Activated T-cell treated with anti-CD3 and anti-CD28 coated beads, Interleukin-2, amount 50 U/mL, for 4 hours (primary cell): ENCODE measurements at places on chromosomes 3 and 15.

GRCh38 chr3:21585216-21585740, 165.7 kb downstream of the ZNF385D start:
- DNase-seq = no peak

- no peak for DNase-seq
Measured at GRCh38 chr15:48058371-48058770, 62.4 kb upstream of the SLC24A5 start.

DNA sequence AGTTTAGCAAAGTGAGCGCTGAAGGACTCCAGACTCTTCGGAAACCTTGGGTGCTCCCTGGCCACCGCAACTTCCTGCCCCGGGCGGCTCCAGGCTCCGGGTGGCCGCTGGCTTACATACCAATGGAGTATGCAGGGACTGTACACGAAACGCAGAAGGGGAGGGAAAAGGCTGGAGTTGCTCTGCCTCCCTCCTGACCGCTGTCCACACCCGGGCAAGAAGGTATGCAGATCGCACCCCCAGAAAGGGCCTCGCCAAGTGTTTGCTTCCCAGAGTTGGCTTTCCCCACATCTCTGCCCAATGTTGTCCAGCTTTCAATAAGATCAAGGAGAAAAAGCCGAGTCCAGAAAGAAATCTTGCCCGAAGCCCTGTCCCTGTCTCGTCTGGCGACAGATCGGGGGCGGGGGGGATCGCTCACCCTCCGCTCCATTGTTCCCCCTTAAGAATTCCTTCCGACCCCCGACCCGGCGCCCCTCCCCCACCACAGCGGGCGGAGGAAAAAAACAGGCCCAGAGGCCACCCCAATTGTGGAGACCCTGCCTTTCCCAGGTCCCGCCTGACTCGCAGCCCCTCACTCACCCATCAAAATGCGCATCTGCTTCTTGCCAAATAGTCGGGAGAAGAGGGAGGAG, 533 bp downstream of the ARF4 start:
- DNase-seq = peak; percentile 32

GRCh38 chr15:68055224-68055705, 1.1 kb downstream of the PIAS1 start:
- DNase-seq = peak; percentile 54

DNA sequence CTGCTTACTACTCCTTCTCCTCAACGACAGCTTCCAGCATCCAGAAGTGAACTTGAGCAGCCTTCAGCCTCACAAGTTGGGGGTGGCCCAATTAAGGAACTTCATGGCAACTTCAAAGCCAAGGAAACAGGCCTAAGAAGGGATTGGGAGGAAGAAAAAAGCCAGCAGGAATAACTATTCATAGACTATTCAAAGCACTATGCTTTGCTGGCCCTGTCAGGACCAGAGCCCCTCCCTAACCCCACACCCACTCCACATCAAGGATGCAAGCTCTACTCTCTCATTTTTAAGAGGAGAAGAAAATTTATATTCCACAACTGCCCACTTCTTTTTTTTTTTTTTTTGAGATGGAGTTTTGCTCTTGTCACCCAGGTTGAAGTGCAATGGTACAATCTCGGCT, 10.0 kb upstream of the PRKAR2A start:
- DNase-seq = no peak

DNA sequence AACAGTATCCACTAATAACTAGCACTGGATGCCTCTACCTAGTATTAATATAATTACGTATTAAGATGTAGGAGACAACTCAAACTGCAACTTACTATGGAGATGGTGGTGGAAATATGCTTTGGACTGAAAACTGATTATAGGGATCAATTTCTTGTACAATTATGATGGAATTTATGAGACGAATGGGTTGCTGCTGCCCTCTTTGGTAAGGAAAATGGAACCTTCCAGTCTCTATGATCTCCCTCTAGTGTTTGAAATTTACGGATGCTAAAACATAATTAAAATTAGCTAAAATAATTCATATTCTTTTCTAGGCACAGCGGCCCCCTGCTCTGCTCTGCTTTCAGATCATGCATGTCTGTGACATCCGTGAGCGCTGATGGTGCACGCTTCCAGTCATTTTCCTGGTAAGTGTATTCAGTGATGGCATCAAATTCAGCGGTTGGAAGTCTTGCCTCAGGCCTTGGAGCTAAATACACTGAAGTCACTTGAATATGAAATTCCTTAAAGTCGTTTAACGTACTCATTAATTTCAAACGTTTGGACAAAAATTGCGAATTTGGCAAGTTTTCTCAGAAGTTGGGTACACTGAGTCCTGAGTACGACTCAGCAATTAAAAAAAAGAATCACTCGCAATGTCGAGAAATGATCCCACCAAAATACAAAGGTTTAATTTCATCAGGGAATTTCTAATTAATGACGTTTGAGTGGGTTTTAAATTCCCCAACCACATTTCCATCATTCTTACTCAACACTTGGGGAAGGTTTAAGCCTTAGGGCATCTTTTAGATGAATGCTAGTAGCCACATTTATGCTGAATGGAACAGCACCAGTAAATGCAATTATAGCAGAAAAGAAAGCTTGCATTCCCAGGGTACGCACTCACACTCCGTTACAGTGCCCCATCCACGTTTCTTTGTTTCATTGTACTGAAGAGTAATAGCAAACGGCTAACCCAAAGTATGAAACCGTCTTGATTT, 132.6 kb downstream of the NR2F2 start:
- DNase-seq = no peak

- DNase-seq = no peak
Measured at GRCh38 chr3:69441040-69441439, 55.2 kb upstream of the FRMD4B start.

GRCh38 chr3:50221411-50222168, 14.4 kb upstream of the GNAI2 start:
- DNase-seq = no peak

DNA sequence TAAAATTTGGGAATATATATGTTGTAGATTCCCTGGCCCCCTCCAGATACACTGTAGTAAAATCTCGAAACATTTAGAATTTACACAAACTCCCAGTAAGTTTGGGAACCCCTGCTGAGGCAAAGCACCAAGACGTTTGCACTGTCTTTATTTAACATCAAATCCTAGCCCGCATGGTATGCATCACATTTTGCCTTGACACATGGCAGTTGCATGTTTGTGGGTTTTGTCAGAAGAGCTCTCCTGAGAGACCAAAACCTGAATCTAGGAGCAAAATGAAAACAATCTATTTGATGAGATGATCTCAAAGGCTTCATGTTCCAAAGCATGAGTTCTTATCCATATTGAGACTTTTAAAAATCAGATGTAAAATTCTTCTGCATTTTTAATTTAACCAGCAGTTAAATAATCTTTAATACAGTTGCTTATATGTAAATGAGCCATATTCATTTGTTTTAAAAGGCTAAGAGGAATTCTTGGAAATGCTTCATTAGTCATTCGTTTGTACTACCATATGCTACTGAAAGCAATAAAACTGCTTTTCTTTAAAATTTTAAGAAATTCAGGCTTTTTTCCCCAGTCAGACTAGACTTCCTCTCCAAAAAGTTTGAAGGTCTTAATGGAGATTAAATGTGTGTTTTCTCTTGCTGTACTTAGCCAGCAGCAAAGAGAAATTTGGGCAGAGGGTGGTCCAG, 105.2 kb upstream of the BOC start:
- no peak for DNase-seq

- no peak for DNase-seq
Measured at GRCh38 chr15:37252530-37252929, 152.2 kb upstream of the MEIS2 start.

DNA sequence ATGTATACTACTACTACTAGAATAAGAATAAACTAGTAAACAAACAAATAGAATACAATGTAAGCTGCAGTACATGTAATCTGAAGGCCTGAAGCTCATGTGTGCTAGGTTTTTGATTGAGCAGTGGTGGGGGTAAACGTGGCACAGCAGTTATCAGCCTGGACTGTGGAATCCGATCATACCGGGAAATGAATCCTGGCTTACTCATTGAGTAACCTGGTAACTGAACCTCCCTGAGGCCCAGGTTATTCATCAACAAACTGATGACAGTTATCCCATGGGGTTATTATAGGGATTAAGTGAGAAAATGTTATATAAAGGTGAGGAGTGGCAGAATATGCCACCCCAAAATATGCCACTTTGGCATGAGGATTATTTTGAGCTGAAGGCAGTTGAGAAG, 339.1 kb downstream of the FHIT start:
- DNase-seq = no peak
